Fibroblast of mammary gland (primary cell): ENCODE measurements at places on chromosomes 7 and 10.
A peak's percentile ranks its signal among the peaks of the same experiment; 100 is the strongest.

- DNase-seq = peak; percentile 5
Observed at GRCh38 chr7:156639426-156640256, 933 bp upstream of the RNF32 start.

DNA sequence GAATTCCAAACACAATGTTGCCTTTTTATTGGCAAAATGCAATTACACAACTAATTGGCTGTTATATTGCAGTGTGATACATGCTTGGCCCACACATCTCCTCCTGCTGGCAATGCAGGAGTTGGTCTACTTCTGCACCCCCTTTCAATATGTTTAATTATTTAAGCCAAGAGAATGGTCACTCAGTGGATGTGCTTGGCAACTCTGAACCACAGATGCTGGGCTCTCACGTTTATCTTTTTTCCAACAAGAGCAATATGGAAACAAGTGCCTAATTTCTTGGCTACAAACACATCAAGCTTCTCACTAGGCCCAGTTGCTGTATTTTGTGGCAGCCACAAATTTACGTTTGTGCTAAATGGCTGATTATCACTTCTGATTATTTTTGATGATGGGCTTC, 1149.2 kb upstream of the CELF2 start:
- DNase-seq = no peak

DNA sequence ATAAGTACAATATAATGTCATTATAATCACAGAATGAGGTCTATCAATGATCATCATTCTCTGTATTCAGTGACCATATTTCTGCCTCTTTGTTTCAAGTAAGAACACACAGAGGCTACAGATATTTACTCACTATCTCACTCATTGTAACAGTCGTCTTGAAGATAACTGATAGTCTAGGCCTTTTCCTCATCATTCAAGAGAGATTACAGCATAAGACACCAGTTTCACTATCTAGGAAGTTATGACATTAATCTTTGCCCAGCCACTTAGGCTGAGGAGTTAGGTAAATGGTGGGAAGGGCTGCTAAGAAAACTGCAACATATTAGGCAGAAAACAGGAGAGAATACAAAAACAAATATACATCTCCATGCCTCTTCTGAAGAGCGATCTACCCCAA, 125.3 kb downstream of the CHCHD3 start:
- DNase-seq = no peak

DNA sequence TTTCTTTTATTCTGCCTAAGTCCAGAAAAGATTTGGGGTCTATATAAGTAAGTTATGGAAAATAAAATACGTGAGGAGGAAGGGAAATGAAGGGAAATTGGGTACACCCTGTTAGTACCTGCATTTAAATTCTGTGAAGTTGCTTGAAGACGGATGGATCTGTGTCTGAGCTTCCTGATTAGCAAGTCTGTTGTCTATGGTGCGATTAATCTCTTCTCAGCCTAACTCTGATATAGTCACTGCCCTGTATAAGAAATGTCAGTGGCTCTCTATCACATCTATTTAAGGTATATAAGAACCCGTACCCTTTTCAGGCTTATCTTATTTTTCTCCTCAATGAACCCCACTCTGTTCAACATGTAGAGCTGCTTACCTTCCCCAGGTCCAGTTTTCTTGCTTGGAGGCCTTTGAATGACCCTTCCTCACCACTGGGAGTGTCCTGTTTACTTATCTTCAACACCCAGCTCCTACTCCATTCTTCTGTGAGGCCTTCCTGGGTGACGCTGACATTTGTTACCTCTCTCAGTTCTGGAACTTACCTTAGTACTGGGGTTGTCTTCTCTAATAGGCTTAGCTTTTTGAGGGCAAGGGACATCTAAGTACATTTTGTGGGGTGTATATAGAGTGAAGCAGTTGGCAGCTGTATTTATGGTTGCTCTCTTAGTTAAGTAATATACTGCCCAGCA, 149.6 kb upstream of the PRPS1L1 start:
- no peak for DNase-seq

GRCh38 chr10:11154333-11154732, 136.7 kb downstream of the CELF2 start:
- no peak for DNase-seq

GRCh38 chr10:131818510-131819234, 82.1 kb upstream of the PPP2R2D start:
- DNase-seq = no peak

GRCh38 chr7:30201161-30201666, 66.4 kb downstream of the MTURN start:
- no peak for DNase-seq

GRCh38 chr10:24908793-24909423, 43.5 kb downstream of the PRTFDC1 start:
- DNase-seq = peak; percentile 89

DNA sequence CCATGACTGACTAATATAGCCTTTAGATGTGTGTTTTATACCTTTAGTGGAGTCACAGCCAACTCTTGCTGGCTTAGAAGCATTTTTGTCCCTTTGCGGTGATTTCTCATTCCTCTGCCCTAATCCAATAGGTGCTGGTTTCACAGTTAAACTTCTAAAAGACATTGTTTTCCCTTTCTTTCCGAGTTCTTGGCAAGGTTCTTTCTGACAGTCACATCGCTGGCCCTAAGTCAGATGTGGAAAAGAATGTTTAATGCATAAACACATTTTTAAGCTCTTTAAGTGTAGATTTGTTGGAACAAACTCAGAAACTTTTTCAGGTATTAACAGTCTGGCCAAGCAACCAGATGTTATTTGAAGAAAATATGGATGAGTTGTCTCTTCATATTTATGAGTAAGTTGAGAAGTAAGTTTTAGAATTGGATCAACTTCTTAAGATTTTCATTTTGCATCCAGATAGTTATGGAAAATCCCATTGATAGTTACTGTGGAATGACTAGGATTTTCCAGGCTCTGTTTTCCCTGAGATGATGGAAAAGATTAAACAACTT, 4.1 kb downstream of the EPDR1 start:
- DNase-seq = no peak

DNA sequence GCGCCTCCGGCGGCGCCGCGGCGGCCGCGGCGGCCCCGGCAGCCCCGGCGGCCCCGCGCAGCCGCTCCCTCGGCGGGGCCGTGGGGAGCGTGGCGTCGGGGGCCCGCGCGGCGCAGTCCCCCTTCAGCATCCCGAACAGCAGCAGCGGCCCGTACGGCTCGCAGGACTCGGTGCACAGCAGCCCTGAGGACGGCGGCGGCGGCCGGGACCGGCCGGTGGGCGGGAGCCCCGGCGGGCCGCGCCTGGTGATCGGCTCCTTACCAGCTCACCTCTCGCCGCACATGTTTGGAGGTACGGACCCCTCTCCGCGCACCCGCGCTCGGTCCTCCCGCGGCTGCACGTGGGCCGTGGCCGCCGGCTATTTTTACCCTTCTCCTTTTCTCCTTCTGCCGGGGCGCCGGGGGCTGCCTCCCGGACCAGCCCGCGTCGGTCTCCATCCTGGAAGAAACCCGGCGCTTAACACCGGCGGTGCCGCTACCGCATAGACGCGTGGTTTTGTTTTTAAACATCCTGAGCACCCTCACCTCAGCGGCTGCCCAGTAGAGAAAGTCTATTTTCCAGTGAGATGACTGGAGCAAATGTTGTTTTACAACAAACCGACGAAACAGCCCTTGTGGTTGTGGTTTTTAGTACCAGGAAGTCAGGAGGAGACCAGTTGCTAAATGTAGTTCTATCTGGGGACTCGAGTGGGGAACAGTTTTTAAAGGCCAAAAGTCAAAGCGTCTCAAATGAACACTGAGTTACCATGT, 1.3 kb downstream of the ZNRF2 start:
- peak; percentile 69 for DNase-seq

DNA sequence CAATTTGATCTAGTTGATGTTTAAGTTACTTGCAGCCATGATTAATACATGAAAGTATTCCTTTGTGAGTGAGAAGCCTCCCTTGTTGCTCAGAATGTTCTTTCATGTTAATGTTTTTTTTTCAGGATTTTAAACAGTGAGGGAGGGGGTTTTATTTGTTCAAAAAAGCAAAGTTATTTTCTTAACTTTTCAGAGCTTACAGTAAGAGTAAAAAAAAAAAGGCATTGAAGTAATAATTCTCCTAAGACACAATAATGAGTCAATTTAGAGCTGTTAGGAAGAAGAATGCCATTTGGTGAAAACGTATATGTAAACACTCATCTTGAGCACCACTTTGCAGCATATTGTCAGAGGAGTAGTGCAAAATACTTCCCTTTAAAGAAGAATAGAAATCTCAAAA, 105.8 kb downstream of the SEMA3A start:
- no peak for DNase-seq

DNA sequence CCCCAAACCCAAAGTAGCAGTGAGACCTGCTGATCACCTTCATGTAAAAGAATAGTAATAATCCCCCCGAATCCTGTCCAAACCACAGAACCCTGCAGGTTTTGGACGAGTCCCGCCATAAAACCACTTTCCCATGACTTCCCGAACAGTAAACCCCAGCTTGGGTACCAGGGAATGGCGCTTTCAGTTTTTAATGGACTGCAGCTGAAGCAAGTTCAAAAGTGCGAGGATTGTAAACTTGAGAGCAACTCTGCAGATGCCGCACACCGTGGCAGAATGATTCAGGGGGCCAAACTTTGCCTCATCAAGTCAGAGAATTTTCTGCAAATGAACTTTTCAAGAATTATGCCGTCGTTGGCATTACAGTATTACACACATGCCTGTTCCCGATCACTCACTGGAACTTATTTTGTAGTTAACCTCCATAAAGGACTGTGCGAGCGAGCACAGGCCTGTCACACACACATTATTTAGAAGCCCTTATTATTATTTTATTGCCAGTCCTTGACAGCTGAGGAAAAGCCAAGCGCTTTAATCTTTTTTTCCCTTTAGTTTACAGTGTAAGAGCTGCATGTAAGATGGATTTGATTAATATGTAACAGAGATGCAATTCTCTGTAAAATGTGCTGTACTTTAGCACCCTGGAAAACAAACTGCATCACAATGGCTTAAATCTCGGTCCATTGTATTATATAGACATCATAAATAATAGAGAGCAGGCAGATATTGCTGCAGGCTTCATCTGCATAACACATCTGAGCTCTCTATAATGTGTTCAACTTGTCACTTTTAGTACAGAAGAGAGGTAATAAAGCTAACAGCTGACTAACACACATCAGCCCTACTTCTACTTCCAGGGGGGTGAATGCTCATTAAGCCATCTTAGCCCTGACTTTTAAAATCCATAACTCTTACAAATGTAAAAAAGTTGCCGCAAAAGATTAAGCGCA, 493.5 kb upstream of the GALNT17 start:
- peak; percentile 6 for DNase-seq
